ENCODE measurements at places on chromosomes 7 and 10.

DNA sequence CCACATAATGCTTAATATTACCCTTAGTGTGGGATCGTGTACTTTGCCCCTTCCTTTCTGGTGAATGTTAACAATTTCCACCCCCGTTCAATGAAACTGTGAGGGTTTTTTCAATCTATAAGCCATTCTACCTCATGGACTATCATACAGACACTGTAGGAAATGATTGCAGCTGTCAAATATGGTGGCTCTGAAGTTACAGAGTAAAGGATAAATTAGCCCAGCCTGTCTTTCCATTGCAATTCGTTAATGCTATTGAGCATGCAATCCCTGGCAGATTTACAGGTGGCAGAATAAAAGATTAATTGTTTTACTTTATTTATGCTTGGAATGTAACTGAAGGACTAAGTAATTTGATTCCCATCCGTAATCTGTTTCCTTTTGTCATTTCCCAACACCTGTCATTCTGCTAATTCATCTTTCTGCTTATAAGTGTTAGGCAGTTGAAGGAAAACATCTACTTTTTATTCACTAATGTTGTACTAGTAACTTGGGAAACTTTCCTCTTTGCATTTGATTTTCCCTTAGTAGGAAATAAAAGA is 1211.6 kb upstream of the LRRN3 start:
- no peak for DNase-seq

GRCh38 chr10:74585231-74586087 is 240.9 kb upstream of the KAT6B start:
- DNase-seq = no peak

DNA sequence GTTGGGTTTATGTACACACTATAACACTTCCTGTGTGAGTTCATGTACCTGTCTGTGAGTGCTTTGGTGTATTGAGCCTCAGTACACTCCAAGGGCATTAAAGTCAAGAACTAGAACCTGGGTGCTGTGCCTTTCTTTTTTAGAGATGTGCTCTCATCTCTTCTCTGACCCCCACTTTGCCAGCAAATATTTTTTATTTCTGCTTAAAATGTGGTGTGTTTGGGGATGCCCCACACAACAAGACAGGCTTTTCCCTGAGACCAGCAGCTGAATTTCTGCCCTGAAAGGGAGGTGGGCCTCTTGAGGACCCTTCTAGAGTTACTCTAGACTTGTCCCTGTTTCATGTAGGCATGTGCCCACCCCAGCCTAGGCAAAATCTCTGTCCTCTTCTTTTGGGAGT is 14.3 kb downstream of the KCTD7 start:
- no peak for DNase-seq

DNA sequence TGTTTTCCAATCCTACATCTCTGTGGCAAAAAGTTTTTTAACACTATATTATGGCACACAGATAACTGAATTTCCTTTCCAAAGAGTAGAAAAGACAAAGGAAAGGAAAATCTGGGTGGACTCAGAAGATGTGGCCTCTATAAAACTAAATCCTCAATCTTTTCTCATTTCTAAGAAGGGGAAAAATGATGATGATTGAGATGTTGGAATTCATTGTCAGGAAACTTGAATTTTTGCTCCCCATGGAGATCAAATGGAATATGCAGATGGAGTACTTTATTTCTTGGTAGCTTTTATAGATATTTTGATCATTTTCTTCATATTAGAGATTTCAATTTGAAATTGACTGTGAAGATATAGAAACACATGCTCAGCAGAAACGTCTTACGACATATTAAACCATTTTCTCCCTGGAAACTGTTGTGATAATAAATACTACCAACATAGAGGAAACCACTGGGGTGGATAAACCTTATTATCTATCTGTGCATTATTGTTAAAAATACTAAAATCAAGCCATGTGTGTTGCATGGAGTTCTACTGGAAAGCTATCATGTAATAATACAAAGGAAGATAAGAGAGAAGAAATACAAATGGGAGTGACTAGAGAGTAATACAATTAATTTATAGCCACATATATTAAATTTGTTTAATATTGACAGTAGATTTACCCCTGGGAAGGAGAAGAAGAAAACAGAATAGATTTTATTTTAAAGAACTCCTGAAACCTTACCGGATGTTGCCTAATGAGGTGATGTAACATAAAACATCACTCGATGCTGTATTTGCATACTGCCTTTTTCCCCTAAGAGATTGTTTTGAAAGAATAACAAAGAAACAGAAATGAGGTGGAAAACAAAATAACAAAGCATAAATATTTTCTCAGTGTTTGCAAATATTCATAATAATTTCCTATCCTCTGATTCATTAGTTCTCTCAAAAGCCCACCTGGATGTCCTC is 931.2 kb upstream of the C7orf33 start:
- no peak for DNase-seq

DNA sequence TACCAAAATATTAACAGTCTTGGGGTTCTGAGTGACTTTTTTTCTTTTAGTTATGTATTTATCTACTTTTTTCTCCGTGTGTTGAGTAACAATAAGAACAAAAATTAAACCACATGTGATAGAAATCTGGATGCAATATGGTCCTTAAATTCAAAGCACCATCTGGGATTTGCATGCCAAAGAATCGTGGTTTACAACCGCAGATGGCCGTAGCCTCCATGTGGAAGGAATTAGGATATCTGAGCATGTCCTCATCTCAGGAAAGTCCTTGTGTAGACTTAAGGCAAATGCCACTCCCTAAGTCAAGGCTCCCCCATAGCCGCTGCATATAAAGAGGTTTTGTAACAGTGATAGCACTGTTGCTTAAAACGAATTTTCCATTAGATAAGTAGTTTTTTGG is 304.0 kb downstream of the ZEB1 start:
- no peak for DNase-seq

- no peak for DNase-seq
These were observed 291.1 kb upstream of the LYZL1 start for GRCh38 chr10:28997734-28998133.

DNA sequence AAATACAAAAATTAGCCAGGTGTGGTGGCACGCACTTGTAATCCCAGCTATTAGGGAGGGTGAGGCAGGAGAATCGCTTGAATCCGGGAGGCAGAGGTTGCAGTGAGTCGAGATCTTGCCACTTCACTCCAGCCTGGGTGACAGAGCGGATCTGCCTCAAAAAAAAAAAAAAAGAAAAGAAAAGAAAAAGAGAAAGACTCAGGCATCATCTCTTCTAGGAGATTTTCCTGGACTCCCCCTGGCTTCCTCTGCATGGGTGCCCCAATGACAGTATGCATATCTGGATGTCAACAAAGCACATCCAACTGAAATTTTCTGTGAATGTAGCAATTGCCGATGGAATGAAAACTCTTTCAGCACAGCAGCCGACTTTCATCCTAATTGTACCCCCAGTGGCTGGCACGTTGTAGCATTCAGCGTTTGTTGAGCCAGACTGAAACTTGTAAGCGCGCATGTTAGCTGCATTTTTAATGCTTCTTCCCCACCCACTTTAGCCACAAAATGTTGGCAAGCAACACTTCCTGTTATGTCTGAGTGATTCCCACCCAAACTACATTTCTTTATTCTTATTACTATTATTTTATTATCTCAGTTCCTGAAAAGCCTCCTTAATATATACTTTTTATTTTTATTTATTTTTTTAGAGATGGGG is 70.2 kb downstream of the PRTFDC1 start:
- DNase-seq = peak; percentile 53

DNA sequence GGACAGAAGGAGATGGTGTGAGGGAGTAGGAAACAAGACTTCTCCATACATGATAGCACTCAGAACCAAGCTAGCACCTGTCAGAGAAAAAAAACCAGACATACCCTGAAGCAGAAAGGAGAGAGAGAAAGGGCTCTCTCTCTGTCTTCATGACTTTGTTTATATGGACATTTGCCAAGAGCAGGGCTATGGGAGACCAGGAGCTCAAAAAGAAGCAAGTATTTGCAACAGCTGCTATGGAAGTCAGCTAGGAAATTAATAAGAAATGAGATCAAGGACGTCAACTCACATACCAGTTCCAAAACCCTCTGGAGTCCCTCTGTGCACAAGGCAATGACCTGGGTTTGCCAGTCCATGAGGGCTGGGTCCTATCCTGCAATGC is 111.6 kb downstream of the SGMS1 start:
- DNase-seq = no peak

Data from brain microvascular endothelial cell (primary cell).